ENCODE measurements at places on chromosomes 2 and 18.

GRCh38 chr2:218745559-218746469 is 35.2 kb downstream of the TTLL4 start:
- DNase-seq: no peak

GRCh38 chr2:170204298-170204951 is 26.5 kb downstream of the MYO3B start:
- DNase-seq: no peak

GRCh38 chr2:241014764-241015163 is 16.3 kb downstream of the SNED1 start:
- DNase-seq: no peak

GRCh38 chr18:10045296-10045891 is 131.6 kb downstream of the VAPA start:
- no peak for DNase-seq

GRCh38 chr2:98378196-98378595 is 31.9 kb downstream of the CNGA3 start:
- DNase-seq: no peak

GRCh38 chr2:205936446-205936845 is 149.5 kb downstream of the INO80D start:
- no peak for DNase-seq

- no peak for DNase-seq
Observed at GRCh38 chr2:38907743-38908562, 18.3 kb downstream of the ARHGEF33 start.

DNA sequence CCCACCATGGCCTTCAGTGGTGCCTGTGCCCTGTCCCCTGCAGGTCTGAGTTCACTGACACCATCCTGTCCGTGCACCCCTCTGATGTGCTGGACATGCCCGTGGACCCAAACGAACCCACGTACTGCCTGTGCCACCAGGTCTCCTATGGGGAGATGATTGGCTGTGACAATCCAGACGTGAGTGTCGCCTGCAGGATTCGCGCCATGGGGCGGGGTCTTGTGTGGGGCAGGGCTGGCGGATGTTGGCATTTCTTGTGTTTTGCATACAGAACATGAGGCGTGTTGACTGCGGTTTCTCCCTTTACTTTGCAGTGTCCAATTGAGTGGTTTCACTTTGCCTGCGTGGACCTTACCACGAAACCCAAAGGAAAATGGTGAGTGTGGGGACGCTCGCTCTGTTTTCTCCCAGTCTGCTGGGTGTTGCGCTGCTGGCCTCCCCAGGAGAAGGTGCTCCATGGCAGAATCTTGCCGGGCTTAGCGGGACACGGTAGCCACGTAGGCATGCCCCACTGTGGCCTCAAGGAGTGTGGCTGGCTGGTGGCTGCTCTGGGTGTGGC is 11.5 kb upstream of the D2HGDH start:
- no peak for DNase-seq

GRCh38 chr18:26421931-26422330 is 126.4 kb downstream of the KCTD1 start:
- DNase-seq: no peak

DNA sequence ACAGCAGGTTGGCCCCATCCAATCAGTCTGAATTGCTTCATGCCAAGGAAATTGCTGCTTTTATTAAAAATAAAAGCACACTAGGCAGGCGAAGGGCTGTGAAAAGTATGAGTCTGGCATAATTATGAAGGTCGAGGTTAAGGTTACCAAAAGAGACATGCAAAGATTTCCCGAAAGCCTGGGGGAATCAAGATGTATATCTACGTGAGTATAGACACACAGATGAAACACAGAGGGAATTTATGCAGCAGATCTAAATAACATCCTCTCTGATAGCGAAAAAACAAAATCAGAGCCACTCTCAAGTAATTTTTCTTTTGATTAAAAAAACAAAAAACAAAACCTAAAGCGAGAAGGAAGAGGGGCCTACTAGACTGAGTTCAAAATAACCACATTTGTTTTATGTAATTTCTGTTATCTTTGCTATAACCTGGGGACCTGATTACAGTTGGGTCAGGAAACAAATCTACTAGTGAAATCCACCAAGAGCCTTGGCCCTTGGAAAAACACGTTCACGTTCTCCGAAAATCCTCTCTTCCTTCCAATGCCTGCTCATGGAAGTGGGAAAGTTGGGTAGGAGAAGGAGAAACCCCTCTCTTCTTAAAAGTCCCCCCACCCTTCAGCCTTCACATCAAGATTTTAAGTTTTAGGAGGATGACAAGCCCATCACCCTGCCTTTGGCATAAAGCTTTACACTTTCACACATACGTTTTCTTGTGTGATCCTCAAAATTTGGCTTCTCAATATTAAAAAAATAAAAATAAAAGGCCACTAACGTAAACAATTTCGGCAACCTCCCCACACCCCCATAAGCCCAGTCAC is 1.4 kb downstream of the AAK1 start:
- DNase-seq: no peak

GRCh38 chr2:239668651-239669050 is 267.8 kb upstream of the HDAC4 start:
- DNase-seq: no peak

DNA sequence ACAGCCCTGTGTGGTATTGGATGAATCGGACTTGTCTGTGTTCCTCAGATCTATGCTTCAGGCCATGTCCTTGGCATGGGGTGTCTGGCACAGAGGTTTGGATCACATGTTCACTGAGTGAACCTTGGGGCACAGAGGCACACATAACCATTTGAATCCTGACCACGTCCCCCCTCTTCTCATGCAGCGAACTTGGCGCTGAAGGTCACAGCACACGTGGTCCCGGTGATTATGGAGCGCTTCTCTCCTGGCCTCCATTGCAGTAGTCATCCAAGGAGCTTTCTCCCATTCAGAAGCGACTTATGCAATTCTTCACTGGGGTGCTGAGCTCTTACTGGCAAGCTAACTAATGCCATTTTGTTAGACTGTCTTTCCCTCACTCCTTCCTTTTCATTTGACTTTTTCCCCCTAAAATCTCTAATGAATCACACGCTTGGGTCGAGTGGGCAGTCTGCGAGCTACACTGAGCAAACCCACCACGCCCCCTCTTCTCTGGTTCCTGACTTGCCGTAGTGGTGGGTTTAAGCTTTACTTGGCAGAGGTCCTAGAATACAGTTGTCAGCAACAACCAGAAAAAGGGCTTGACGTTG is 59.4 kb downstream of the KCNG2 start:
- DNase-seq: no peak

DNA sequence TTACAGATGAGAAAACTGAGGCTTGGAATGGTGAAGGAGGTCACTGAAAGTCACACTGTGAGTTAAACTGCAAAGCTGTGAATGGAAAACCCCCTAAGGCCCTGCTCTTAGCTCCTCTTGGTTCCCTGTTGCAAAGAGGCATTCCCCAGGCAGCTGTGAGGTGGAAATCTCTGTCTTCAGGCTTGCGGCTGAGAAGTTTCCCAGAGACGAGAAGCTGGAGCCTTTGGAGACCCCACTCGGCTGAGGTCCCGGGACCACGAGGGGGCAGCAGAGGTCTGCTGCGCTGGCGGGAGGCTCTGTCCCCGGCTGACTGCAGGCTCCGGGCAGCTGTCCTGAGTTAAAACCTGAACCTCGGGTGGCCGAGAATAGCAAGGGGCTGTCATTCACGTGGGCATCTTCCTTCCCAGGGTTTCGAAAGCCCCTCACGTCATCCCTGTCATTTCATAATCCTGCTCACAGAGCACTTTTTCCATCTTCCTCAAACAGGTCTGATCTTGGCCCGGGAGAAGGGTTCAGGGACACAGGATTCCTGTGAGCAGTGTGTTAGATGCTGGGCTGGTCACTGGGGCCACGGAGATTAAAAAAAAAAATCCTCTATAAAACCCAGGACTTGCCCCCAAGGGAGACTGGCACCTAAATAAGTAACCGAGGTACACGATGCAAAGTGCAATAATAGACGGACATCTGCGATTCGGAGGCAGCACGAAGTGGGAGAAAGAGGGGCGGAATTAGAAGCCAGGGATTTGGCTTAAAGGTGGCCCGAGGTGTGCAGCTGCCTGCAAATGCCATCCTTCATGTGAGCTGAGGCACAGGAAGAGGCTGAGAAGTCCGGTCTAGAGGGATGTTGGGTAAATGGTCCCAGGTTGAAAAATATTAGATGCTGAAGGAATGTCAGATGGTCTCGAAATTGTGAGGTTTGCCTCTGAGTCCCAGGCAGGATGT is 24.6 kb upstream of the ATOH8 start:
- DNase-seq: peak; percentile 45

GRCh38 chr2:23541503-23542229 is 156.7 kb downstream of the KLHL29 start:
- DNase-seq: no peak

DNA sequence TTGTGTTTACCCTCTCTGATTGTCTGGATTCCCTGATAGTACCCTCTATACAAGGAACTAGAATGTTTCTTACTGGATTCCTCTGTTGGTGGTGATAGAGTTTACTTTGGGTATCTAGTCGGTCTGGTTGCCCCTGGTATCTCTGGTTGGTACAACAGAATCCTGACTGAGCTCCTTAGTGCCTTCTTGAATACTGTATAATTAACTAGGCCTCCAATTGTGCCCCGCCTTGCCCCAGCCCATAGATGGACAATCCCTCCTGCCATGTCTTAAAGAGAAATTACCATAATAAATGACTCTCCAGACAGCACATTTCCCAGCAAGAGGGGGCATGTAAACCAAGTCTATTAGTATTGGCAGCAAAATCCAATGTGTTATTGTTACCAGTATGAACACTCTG is 2.3 kb downstream of the SCN1A start:
- no peak for DNase-seq

DNA sequence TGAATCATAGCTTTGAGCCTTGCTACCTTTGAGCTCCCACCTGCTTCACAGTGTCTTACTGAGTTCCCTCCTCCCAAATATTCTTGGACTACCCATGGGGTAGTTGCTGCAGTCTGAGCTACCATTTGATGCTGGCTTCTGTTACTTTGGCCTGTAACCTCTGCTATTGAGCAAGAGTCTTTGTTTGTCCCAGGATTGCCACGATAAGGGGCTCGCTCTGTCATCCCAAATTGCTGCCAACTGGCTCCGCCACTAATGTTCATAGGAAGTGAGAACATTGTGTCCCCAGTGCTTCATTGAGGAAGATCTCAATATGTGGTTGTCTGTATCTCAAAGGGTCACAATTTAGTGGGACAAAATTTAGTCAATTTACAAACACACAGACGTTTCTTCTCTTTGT is 103.8 kb downstream of the TRIM43 start:
- DNase-seq: no peak
